ENCODE measurements at places on chromosomes 5 and 9.

GRCh38 chr9:138060365-138060764 lies 182.8 kb downstream of the CACNA1B start:
- DNase-seq: no peak

- no peak for DNase-seq
These were observed 3.5 kb downstream of the DBN1 start for GRCh38 chr5:177469750-177470525.

DNA sequence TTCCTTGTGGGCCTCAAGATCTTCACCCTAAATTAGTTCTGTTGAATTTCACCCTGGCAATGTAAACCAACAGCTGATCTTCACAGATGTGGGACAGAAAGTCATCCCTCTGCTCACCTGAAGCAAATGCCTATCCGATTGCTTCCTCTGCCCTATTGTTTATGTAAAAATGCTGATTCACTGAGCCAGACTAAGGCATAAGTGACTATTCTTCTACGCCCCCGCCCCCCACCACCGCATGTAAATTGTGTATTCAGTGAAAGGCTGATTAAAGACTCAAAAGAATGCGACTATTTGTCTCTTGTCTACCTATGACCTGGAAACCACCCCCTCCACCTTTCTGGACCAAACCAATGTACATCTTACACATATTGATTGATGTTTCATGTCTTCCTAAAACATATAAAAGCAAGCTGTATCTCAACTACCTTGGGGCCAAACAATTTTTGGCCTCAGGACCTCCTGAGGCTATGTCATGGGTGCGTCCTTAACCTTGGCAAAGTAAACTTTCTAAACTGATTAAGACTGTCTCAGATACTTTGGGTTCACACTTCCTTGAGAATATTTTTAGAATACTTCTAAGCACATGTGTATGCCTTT lies 129.7 kb upstream of the BOD1 start:
- DNase-seq: no peak

- DNase-seq: no peak
These were observed 471.8 kb upstream of the ACO1 start for GRCh38 chr9:31912636-31913035.
